Activated CD8-positive, alpha-beta T cell treated with anti-CD3 and anti-CD28 coated beads, Interleukin-2, amount 10 ng/mL, durations not matched to agents 7 days and 5 days (primary cell): ENCODE measurements at places on chromosomes 6 and 20. TPM values are rescaled to one million over a fixed set of nuclear protein-coding genes. Genes with fewer than 3 reads are reported as not detected.

DNA sequence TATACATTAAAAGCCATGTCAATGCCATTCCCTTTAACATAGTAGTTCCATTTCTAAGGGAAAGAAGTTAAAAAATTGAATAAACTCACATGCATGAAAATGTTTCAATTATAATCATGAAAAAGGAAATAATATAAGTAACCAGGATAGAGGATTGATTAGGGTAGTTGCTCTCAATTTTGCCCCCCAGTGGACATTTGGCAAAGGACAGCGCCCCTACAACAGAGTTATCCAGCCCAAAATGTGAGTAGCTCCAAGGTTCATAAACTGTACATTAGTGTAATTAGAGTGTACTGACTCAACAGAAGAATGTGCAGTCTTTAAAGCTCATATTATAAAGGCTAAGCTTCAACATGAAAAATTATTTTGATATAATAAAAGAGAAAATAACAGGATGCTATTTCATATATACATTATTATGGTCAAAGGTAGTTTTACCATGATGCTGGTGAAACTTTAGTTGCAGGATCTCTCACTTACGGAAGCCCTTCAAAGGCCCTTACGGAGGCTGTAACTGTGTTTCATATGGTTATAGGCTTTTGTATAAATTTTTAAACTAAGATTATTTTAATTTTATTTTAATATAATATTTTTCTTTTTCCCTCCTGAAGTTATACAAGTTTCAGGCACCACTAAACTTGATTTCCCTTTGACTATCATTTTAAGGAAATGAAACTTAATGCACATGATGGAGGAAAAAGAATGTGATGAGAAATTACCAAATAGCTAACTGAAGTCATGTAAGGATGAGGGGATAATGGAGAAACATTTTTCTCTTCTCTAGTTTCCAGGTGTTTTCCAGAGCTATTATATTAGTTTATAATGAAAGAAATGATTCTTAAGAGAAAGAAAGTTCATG lies 403.6 kb downstream of the PLCB1 start:
- H3K4me1 ChIP-seq, result no peaks in the 10 kb centered on the region
- H3K27ac ChIP-seq, result no peak overlapping the region
- H3K4me3 ChIP-seq, result no peak overlapping the region
- no peak for DNase-seq
- H3K27me3 ChIP-seq, result no peaks in the 10 kb centered on the region

DNA sequence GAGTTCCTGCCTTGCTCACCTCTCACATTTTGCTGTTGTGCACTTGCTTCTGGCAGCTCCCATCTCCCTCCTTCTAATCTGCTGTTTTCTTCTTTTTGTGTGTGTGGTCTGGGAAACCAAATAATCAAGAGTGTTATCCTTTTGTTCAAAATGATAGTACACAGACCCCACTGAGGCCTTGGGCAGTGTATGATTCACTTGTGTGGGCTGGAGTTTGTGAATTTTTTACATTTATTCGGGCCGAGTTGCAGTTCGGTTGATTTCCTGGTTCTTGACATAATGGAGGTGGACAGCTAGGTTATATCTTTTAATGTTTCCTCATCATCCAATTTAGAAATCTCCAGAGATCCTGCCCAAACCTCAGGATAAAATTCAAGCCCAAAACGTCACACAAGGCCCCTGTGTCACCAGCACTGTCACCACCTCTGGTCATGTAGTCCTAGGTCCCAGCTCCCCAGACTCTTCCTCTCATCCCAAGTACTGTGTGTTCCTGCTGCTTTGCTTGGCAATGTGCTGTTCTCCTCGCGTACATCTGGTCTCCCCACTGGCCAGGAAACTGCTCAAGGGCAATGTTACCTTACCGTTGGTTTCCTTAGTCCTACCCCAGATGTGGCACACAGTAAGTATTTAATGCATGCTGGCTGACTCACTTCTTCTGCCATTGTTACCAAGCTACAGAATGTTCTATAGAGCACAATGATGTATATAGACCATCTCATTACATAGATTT lies 55.7 kb upstream of the PHACTR2 start:
- H3K27ac ChIP-seq, result no peak overlapping the region
- H3K36me3 ChIP-seq, result no peaks in the 10 kb centered on the region
- peaks cover 8% of the 10 kb centered on the region for H3K4me1 ChIP-seq

GRCh38 chr6:44238687-44239350 lies 8.1 kb upstream of the HSP90AB1 start:
- peak overlapping the region; percentile 36 for H3K27ac ChIP-seq
- H3K27me3 ChIP-seq, result no peaks in the 10 kb centered on the region
- H3K4me3 ChIP-seq, result peak overlapping the region; percentile 80
- DNase-seq, result no peak

DNA sequence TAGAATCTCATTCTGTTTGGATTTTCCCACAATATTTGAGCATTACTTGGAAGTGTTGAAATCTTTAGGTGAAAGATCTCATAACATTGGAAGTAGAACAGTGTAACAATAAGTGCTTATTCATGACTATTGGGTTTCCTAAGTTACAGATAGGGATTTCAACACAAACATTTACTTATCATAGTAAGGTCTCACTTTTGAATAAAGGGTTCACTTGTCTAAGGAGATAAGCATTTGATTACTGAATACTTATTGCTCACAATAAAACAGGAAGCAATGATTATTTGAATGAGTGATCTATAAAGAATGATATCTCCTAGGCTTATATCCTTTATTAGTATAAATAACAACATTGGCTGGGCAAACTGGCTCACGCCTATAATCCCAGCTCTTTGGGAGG lies 14.8 kb downstream of the DDX43 start:
- peaks cover 9% of the 10 kb centered on the region for H3K36me3 ChIP-seq
- H3K4me1 ChIP-seq, result no peaks in the 10 kb centered on the region
- H3K27me3 ChIP-seq, result no peaks in the 10 kb centered on the region
- DNase-seq, result no peak
- no peak overlapping the region for H3K4me3 ChIP-seq

- H3K4me3 ChIP-seq, result no peak overlapping the region
- DNase-seq, result no peak
Measured at GRCh38 chr20:48696671-48697070, 131.1 kb downstream of the PREX1 start.

DNA sequence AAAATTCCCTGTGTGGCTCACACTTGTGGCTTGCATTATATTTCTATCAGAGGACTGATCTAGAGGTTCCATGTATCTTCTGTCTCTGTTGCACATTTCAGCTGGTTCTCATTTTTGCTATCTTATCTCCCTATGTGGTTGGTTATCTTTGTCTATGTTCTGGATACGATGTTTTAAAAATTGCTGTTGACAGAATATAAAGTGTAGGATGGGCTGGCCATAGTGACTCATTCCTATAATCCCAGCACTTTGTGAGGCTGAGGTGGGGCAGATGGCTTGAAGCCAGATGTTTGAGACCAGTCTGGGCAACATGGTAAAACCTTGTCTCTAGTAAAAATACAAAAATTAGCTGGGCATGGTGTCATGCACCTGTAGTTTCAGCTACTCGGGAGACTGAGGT lies 9.9 kb upstream of the ULBP3 start:
- H3K27ac ChIP-seq, result no peak overlapping the region
- peaks cover 38% of the 10 kb centered on the region for H3K4me1 ChIP-seq
- H3K36me3 ChIP-seq, result no peaks in the 10 kb centered on the region
- no peak for DNase-seq
- peaks cover 25% of the 10 kb centered on the region for H3K27me3 ChIP-seq
- no peak overlapping the region for H3K4me3 ChIP-seq

- no peak overlapping the region for H3K4me3 ChIP-seq
- H3K4me1 ChIP-seq, result peaks cover 35% of the 10 kb centered on the region
- H3K27ac ChIP-seq, result peak overlapping the region; percentile 41
- H3K36me3 ChIP-seq, result peaks cover 13% of the 10 kb centered on the region
Measured at GRCh38 chr20:35318502-35319157, 26.4 kb upstream of the FAM83C start.

GRCh38 chr6:138498629-138499302 lies 528 bp downstream of the NHSL1 start:
- H3K27me3 ChIP-seq, result peaks cover 29% of the 10 kb centered on the region
- no peaks in the 10 kb centered on the region for H3K36me3 ChIP-seq
- DNase-seq, result no peak
- H3K4me3 ChIP-seq, result no peak overlapping the region
- peaks cover 2% of the 10 kb centered on the region for H3K4me1 ChIP-seq

DNA sequence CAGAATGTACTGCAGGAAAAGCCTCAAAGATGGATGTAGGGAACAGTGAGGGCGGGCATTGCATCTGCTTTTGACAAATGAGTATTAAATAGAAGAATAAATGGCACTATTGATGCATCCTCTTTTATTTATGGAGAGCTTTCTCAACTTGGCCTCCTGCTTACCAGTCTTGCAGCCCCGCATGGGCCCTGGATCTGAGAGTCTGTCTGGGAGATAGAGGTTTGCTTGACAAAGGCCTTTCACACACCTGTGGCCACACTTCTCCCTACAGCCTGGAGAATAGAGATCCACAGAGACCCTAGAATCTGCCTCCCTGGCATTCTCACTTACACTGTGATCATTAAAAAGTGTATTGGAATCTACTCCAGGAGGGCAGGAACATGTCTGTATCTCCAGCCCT lies 203.8 kb upstream of the CDH4 start:
- H3K27me3 ChIP-seq, result no peaks in the 10 kb centered on the region
- H3K4me1 ChIP-seq, result no peaks in the 10 kb centered on the region
- H3K36me3 ChIP-seq, result no peaks in the 10 kb centered on the region

GRCh38 chr6:107607116-107607515 lies 117.2 kb downstream of the SOBP start:
- no peak overlapping the region for H3K27ac ChIP-seq
- H3K36me3 ChIP-seq, result no peaks in the 10 kb centered on the region
- DNase-seq, result no peak
- no peak overlapping the region for H3K4me3 ChIP-seq
- H3K27me3 ChIP-seq, result peaks cover under 1% of the 10 kb centered on the region
- H3K4me1 ChIP-seq, result peaks cover 8% of the 10 kb centered on the region

DNA sequence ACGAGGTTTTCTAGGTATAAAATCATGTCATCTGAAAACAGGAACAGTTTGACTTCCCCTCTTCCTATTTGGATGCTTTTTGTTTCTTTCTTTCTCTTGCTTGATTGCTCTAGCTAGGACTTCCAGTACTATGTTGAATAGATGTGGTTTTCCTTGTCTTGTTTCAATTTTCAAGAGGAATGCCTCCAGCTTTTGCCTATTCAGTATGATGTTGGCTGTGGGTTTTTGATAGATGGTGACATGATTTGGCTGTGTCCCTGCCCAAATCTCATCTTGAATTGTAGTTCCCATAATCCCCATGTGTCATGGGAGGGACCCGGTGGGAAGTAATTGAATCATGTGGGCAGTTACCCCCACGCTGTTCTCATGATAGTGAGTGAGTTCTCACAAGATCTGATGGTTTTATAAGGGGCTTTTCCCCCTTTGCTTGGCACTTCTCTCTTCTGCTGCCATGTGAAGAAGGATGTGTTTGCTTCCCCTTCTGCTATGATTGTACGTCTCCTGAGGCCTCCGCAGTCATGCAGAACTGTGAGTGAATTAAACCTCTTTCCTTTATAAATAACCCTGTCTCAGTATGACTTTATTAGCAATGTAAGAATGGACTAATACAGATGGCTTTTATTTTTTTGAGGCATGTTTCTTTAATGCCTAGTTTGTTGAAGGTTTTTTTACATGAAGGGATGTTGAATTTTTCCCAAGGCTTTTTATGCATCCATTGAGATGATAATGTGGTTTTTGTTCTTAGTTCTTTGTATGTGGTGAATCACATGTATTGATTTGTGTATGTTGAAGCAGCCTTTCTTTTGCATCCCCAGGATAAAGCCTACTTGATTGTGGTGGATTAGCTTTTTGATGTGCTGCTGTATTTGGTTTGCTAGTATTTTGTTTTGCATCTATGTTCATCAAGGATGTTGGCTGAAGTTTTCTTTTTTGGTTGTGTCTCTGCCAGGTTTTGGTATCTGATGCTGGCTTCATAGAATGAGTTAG lies 239.1 kb downstream of the THBS2 start:
- no peak for DNase-seq
- H3K4me1 ChIP-seq, result no peaks in the 10 kb centered on the region
- H3K27me3 ChIP-seq, result peaks cover 7% of the 10 kb centered on the region
- no peak overlapping the region for H3K4me3 ChIP-seq
- H3K27ac ChIP-seq, result no peak overlapping the region
- H3K36me3 ChIP-seq, result no peaks in the 10 kb centered on the region

GRCh38 chr20:34984756-34985261 lies 29.1 kb downstream of the MYH7B start:
- DNase-seq, result no peak
- H3K27me3 ChIP-seq, result peaks cover 7% of the 10 kb centered on the region
- peak overlapping the region; percentile 21 for H3K27ac ChIP-seq
- H3K4me1 ChIP-seq, result peaks cover 1% of the 10 kb centered on the region

Gene LINC00237
- total RNA-seq, result not detected

Gene VWA7
- 6.4 TPM for total RNA-seq

Gene PRR18
- total RNA-seq, result not detected

Gene SEL1L2
- total RNA-seq, result not detected
